WTC11 (cell line): ENCODE measurements at places on chromosomes 5 and 9. TPM values are rescaled to one million over a fixed set of nuclear protein-coding genes. Genes with fewer than 3 reads are reported as not detected.

- no peaks in the 10 kb centered on the region for H3K36me3 ChIP-seq
- no peaks in the 10 kb centered on the region for H3K4me1 ChIP-seq
- H3K4me3 ChIP-seq, result no peak overlapping the region
Observed at GRCh38 chr5:54754878-54755277, 230.5 kb downstream of the ESM1 start.

DNA sequence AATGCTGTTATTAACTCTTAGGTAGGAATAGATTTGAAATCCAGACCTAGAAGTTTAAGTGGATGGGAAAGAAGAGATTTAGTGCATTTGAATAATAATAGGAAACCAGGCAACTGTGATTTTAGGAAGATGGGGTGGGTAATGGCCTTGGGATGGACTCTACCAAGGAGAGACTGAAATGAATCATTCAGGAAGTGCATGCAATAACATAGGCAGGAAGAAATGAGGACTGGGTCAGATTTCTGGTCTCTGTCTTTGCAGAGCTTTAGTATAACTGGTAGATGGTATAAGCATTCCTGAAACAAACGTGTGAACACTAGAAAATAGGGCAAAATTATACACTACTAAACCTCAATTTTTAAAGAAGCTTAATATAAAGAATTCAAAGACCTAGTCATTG is 274.4 kb upstream of the CLINT1 start:
- no peak overlapping the region for H3K4me3 ChIP-seq
- peaks cover 35% of the 10 kb centered on the region for H3K4me1 ChIP-seq
- no peaks in the 10 kb centered on the region for H3K27me3 ChIP-seq
- no peaks in the 10 kb centered on the region for H3K36me3 ChIP-seq
- DNase-seq, result no peak

GRCh38 chr9:126618585-126619360 is 5.0 kb downstream of the LMX1B start:
- peak overlapping the region; percentile 62 for H3K4me3 ChIP-seq
- H3K4me1 ChIP-seq, result peaks cover 76% of the 10 kb centered on the region
- H3K27ac ChIP-seq, result no peak overlapping the region
- no peaks in the 10 kb centered on the region for H3K36me3 ChIP-seq

DNA sequence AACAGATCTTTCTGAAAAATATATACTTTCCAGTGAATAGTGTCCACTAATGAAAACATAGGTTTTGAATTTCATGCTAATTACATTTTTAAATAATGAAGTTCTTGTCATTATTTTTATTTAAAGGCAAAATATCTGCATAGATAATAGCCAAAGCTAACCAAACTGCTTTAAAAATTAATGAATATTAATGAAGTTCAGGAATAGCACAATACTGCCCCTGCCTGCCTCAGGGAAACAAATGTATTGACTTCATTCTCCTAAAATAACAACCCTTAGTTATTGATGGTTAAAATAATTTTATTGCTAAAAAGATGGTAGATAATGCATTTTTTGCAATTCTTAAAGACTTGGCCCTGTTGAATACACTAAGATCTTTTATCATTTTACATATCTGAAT is 103.6 kb upstream of the SSBP2 start:
- DNase-seq, result no peak
- H3K27me3 ChIP-seq, result no peaks in the 10 kb centered on the region
- no peaks in the 10 kb centered on the region for H3K36me3 ChIP-seq
- no peak overlapping the region for H3K4me3 ChIP-seq

Gene CDHR2
- 0.44 to 1.1 TPM (median 0.63 TPM) in 3 replicates for total RNA-seq
